ENCODE measurements at places on chromosomes 6 and 20. TPM values are rescaled to one million over a fixed set of nuclear protein-coding genes. Genes with fewer than 3 reads are reported as not detected.

Gene BPIFB1
- total RNA-seq: not detected

Gene PRDM13
- total RNA-seq: not detected

Gene SRMS
- total RNA-seq: not detected

Gene PAX1
- total RNA-seq: not detected

Gene ZNF133
- total RNA-seq: 6.0 TPM

Gene NKAPL
- not detected for total RNA-seq

Gene FAM162B
- total RNA-seq: not detected

Gene HLA-DPB1
- total RNA-seq: 21.0 TPM

Gene TOMM34
- total RNA-seq: 20.3 TPM

Gene RIMS4
- not detected for total RNA-seq

Gene RNF144B
- total RNA-seq: 1.9 TPM
